ENCODE measurements at places on chromosomes 7 and 10.

- DNase-seq: no peak
Measured at GRCh38 chr7:43888993-43889945, 17.1 kb downstream of the URGCP start.

DNA sequence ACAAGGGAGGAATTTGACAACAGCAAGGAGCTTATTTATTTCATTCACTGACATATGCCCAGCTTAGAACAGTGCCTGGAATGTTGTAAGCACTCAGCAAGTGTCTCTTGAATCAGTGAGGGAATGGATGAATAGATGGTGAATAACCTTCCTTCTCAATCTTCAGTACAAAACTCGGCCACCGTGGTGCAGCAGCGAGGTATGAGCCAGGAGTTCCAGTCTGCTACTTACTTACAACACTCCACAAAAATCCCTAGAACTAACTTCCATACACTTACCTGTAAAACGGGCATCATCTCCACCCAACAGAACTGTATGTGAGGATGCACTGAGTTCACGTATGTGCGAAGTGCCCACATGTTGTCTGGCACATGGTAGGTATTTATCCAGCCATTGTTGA is 237.4 kb downstream of the WDR11 start:
- no peak for DNase-seq

DNA sequence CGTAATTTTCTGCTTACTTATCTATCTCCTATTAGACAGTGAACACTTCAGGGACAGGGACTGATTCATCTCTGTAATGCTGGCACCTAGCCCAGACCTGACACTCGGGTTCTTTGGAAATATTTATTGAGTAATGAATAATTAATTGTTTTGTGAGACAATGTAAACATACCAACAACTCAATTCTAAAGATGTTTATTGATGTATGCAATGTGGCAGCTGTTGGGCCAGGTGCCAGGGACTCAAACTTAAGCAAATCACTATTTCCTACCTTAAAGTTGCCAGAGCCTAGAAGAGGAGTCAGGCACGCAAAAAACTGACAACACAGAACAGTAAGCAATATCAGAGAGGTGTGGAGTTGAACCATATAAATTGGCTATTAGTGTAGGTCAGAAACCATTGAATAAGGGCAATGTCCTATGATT is 63.6 kb upstream of the BMPER start:
- DNase-seq: no peak

DNA sequence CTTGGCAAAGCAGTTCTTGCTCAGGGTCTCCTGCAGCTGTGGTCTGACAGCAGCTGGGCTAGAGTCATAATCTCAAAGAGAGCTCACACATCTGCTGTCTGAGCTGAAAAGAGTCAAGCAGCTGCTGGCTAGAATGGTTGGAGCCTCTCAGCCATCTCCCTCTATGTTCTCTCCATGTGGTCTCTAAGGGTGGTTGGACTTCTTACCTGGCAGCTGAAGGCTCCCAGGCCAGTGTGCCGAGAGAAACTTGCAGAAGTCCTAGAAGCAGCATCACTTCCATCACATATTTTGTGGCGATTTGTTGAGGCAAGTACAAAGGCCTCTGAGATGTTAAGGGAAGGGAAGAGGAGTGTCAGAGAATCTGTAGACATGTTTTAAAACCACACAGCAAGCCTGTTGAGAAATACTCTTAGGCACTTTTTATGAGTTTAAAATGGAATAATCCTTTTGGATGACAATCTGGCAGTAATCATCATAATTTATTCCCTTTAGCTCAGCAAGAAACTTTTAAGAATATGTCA is 93.2 kb downstream of the REEP3 start:
- no peak for DNase-seq

- no peak for DNase-seq
Measured at GRCh38 chr7:30824821-30825720, 53.9 kb downstream of the MINDY4 start.

DNA sequence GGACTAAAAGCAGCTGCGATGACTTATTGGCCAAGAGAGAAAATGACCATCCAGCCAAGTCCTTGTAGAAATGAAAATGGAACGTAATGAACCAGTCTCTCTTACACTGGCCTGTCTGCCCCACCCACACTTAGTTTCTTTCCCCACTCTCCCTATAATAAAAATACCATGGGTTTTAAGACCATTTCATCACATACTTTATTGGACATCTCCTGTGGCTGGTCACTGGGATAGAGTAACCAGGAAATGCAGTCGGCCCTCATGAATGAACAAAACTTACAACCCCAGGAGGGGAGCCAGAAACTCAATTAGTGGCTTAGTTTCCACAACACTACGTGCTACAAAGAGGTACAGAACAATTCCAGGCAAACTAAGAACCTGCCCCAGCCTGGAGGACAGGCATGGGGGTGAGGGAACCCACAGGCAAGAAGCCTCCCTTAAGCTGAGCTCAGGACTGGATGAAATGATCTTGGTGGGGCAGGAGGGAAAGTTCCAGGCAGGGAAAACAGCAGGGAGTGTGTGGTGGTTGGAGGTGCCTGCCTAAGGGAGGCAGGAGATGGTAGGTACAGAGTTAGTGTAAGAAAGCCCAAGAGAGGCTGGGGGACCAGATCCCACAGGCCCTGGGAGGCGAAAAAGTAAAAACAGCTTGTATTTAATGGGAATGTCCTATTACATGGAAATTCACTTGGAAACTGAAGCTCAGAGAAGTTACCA is 29.6 kb downstream of the MKI67 start:
- DNase-seq: no peak

DNA sequence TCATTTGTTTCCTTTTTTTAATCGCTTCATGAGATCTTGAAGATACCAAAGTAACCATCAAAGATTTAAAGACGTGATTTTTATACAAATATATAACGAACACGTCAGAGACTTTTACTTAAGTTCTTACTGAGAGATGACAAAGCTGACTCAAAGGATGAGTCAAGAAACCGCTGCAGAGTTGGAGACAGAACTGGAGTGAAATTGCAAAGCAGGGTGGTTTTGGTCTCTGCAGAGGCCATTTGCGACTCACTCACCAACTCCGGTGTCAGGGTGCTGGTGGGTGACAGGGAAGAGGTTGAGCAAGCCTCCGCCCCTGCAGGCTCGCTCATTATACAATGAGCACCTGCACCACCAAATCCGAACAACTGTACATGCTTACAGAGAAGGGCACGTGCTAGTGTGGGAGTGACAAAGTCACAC is 75.2 kb downstream of the DNAJB6 start:
- no peak for DNase-seq

GRCh38 chr7:66413379-66414114 is 208.4 kb downstream of the TPST1 start:
- DNase-seq: peak; percentile 70

DNA sequence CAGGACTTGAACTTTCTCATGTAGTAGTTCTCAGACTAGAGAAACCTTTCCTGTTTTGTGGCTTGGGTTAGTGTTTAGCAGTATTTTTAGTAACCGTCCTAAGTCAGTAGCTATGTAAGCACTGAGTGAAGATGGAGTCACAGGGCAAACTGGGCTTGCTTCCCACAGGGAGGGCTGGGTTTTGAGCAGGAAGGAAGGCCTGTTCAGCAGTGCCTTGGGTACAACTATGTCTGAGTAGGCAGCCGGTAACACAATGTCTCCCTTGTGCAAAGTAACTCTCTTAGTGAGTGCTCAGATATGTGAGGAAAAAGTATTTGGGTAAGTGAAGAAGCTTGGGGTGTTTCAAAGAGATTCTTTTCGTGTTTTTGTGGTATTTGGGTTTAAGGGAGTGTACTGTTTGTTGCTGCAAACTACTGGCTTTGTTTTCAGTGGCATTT is 96.4 kb downstream of the CCSER2 start:
- DNase-seq: no peak

- DNase-seq: no peak
Measured at GRCh38 chr7:381211-382042, 91.5 kb downstream of the FOXL3 start.

- no peak for DNase-seq
Measured at GRCh38 chr7:70306173-70306572, 707.9 kb downstream of the AUTS2 start.

DNA sequence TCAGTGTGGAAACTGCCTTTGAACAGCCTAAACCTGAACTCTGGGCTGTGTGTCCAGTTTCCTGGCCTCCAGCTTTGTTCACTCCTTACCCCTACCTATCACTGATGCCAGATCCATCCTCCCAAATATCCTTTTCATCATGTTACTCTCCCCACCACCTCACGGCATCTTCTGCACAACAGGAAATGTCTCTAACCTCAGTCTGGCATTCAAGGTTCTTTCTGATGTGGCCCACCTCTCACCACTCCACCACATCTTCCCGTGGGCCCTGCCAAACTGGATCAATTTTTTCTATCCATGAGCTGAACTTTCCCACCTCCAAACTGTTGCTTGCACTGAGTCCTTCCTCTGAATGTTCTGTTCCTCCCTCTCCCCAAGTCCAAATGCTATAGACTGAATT is 35.8 kb upstream of the MAP3K8 start:
- DNase-seq: no peak

DNA sequence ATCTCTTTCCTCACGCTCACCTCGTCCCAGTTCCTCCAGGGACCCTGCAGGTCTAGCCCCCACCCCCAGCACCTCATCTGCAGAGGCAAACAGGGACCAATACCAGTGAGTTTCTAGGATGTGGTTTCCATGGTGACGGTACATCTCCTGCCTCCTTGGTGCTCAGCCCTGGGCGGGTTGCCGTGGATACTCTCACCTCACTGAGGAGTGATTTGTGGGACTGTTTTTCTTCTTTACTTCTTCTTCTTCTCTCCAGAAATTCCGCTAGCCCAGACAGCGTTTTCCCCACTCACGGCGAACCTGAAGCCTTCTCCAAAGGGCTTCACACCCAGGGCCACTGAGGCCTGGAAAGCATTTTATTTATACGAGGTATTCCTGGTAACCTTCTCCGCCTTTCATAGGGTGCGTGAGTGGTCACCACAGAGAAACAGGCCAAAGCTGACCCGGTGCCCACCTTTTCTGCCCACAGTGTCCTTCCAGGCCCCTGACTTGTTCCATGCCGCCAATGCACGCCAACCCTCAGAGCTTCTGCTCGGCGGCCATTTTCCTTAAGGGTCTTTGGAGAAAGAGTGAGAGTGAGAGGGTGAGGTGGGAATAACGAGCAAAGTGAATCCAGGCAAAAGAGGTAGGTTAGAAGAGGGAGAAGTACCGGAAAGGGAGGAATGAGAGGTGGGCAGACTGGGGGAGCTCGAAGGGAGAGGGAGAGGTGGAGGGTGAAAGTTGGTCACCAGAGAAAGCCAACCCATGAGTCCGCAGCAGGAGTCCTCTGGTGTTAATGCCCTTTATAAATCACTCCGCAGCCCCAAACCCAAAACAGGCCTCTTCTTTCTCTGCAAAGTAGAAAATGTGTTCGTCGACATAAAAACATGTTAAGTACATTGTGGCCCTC is 15.5 kb downstream of the FAM241B start:
- DNase-seq: no peak

- DNase-seq: no peak
Measured at GRCh38 chr10:23459308-23459939, 20.5 kb downstream of the OTUD1 start.

DNA sequence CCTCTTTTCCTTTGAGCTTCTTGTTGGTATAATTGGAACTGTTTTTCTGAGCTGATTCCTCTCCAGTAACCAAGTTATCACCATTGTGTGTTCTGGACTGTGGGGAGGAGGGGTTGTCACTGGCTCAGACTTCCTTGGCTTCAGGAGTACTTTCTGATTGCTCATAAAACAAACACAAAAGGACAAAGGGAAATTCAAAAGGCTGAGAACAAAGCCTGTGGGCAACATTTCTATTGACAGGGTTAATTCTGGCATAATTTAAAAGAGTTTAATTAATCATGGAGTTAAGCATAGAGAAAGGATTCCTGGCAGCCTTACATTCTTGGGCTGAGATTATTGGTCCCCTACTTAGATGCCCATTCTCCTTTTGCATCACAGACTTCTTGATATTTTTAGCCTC is 222.9 kb upstream of the KMT2E start:
- no peak for DNase-seq

- peak; percentile 14 for DNase-seq
Measured at GRCh38 chr7:116525298-116525912, 569 bp downstream of the CAV1 start.

DNA sequence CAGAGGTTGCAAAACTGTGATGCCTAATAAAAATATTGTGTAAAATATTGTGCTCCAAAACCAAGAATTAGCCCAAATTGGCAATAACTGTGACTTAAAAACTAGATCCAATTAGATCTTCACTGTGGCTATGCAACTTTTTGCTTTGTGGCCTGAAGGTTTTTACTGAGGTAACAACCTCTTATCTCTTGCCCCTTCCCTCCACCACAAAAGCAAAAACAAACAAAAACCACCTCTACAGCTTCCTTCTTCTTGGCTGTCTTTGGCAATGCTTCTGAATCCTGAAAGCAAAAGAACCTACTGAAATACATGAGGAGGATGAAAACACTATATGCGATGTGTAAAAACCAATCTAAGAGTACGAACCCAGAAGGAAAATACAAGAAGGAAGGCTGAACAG is 226.7 kb upstream of the MBL2 start:
- no peak for DNase-seq

GRCh38 chr10:46018453-46019176 is 11.8 kb downstream of the NCOA4 start:
- no peak for DNase-seq

DNA sequence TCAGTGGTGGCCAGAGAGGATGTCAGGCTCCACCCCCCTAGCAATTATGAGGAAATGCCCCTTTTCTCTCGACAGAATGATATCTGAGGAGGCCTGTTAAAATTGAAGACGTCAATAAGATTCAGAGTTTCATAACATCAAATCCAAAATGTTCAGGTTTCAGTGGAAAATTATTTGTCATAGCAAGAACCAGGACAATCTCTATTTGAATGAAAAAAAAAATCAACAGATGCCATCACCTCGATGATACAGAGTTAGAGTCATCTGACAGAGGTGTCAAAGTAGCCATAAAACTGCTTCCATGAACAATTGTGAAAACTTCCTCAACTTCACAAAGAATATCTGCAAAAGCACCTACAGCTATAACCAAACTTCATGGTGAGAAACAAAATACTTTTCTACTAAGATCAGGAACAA is 7.7 kb downstream of the TMEM273 start:
- no peak for DNase-seq

DNA sequence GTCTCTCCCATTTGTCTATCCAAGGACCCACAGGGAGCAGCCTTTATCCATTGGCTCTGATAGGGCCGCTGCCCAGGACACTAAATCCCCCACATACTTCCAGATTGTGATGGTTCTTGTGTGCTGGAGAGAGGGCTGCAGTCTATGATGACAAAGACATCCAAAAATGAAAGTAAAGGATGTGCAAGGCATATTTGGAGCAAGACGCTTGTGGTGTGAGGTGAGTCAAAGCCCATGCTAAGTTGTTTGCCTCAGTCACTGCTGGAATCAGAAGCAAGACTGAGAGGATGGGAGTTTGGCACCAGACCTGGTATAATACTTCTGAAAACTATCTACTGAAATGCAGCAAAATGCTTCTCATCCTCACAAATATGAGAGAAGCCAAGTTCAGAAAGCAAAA is 22.7 kb downstream of the ZNF22 start:
- no peak for DNase-seq

GRCh38 chr7:98785929-98786571 is 83.8 kb downstream of the TMEM130 start:
- DNase-seq: no peak

- no peak for DNase-seq
Measured at GRCh38 chr7:66123175-66123528, 8.5 kb downstream of the CRCP start.

GRCh38 chr7:4809666-4810065 is 34.2 kb downstream of the AP5Z1 start:
- DNase-seq: no peak
